ENCODE measurements at places on chromosomes 4 and X. TPM values are rescaled to one million over a fixed set of nuclear protein-coding genes. Genes with fewer than 3 reads are reported as not detected.

FAAH2 gene
- 0.69 TPM for total RNA-seq

TCP11X2 gene
- not detected for total RNA-seq

USP26 gene
- total RNA-seq: not detected

NDP gene
- total RNA-seq: not detected

TMEM192 gene
- total RNA-seq: 17.8 TPM

APLN gene
- 25.9 TPM for total RNA-seq

VCX2 gene
- not detected for total RNA-seq

FAT4 gene
- 6.1 TPM for total RNA-seq

F9 gene
- not detected for total RNA-seq
